Stimulated activated CD8-positive, alpha-beta memory T cell treated with anti-CD3 and anti-CD28 coated beads, Interleukin-7, amount 100 ng/mL, for 1 hour (primary cell): ENCODE measurements at places on chromosomes 12 and 14.

DNA sequence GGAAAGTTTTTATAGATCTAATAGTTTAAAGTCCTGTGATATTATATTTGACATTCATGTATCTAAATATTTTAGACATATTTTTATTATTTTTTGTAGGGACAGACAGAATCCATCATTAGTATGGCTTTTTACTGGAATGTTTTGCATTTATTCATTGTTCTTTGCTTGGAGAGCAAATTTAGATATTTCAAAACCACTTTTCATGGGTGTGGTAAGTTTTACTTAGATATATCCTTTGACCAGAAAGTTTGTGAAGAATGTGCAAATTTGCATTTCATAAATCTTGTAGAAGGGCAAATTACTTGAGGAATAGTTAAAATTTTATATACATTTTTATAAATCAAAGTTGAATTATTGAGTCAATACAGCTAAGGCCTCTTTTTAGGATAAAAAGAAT lies 37.5 kb downstream of the TMEM260 start:
- no peak for DNase-seq

DNA sequence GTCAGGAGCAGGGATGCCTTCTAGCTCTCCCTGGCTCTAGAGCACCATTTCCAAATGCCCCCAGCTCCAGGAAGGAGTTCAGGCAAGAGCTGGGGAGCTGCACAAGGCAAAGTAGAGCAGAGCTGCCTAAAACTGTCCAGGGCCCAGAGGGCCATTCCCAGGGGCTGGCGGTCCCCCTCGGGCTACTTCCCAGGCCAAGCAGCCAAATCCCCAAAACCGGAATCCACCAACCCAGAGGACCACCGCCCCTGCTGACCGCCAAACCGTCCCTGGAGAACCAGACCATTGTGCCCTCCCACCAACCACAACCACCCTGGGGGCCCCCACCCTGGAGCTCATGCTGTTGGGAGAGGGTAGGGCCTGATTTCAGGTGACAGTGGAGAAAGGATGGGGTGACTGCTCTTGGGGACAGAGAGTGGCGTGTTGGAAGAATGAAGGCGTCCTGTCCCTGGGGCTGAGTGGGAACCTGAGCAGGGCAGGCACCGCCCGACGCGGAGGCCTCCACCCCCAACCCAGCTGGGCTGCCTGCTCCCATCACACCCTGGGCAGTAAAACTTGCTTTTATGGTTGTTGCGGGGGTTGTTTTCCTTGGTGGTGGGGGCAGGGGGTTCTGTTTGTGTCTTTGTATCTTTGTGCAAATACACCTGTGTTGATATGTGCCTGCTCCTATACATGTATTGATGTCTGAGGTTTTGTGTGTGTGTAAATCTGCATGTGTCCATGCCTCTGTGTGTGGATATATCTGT lies 24.0 kb upstream of the KRT78 start:
- no peak for DNase-seq

DNA sequence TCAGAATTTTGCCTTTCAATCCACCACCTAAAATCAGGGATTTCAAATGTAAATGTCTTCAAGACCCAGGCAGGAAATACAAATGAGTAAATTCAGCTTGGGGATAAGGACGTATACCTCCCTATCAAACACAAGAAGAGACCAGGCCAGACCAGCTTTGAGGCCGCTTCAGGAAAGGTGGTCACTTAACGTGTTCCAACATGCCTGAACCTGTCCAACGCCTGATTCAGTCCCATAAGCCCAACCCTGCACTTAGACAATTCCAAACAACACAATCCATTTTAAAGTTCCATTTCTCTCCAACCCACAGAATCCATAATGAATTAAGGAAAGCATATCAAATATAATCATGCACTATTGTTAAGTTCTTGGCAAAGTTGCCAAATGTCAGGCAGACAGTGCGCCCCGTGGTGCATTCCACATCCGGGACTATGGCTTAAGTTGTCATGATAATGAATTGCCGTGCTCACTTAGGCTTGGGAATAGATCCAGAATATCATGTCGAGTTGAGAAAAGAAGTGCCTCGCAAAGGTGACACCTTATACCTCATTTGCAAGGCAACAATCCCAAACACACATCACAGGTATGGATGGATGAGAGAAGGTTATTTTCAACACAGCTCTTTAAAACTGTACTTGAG lies 35.5 kb downstream of the CCDC60 start:
- no peak for DNase-seq

DNA sequence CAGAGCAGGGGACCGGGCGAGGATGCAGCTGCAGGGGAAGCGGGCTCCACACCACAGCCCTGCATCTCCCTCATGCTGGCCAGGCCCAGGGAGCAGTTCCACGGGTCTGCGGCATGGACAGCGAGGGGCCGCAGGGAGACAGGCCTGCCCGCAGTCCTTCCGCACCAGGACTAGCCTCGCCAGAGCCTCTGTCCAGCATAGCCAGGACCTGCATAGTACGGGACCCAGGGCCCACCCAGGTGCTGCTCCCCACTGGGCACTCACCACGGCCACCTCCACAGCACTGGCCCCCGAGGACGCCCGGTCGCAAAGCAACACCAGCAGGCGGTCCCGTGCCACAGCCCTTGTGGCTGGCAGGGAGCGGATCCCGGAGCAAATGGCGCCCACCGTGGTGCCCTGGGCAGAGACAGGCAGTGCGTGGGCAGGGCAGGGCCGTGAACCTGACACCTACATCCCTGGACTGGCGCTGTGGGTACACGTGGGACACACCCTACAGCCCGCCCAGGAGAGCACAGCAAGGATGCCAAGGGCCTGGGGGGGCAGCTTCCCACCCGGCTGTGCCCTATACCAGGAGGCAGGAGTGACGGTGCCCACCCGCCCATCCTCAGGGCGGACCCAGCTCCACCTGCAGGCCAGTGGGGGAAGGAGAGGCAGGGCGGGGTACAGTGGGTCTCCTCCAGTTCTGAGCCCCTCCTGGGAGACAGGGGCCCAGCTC lies 23.8 kb downstream of the JAG2 start:
- no peak for DNase-seq

- DNase-seq: no peak
Measured at GRCh38 chr12:80837342-80837978, 100.3 kb downstream of the LIN7A start.

DNA sequence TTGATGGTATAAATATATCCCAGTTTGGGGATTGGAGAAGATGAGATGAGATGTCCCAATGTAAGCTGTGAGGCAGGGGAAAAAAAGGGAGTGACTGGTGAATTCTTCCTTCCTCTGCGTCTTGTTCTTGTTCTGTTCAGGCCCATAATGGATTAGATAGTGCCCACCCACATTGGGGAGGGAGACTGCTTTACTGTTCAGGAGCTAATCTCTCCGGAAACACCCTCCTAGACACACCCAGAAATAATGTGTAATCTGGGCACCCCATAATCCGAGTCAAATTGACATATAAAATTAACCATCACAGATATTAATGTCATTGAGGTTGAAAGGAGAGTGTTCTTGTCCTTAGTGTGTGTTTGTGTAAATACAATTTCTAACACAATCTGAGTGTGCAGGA lies 29.3 kb downstream of the ETV6 start:
- DNase-seq: no peak

- no peak for DNase-seq
Measured at GRCh38 chr14:76775695-76776427, 14.6 kb downstream of the VASH1 start.

DNA sequence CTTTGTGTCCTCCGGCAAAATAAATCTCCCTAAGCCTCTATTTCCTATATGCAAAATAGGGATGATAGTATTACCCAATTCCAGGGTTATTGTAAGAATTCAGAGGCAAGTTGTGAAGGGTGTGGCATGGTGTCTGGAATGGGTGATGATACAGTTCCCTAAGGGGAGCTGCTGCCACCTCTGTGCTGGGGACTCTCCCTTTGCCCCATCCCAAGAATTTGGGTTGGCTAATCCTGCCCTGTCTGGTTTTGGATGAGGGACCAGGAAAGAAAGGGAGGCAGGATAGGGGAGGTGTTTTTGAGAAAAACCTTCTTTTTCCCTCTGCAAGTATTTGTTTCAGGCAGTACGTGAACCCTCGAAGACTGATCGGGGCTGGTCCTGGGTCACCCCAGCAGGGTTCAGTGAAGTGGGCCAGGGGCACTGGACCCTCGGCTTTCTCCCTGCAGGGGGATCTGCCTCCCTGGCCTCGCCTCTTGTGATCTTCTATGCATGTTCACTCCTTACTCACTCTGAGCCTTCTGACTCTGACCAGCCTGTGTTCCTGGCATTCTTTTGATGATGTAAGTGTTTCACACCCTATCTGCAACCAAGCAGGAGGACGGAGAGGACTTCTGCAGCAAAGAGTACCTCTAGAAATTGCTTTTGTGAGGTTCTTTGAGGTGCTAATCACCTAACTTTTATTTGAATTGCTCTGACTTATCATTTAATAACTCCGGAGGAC lies 60.8 kb downstream of the RASSF3 start:
- DNase-seq: no peak

- DNase-seq: no peak
Measured at GRCh38 chr14:42159138-42159537, 552.5 kb downstream of the LRFN5 start.

GRCh38 chr12:84632556-84632955 lies 280.0 kb downstream of the SLC6A15 start:
- no peak for DNase-seq

DNA sequence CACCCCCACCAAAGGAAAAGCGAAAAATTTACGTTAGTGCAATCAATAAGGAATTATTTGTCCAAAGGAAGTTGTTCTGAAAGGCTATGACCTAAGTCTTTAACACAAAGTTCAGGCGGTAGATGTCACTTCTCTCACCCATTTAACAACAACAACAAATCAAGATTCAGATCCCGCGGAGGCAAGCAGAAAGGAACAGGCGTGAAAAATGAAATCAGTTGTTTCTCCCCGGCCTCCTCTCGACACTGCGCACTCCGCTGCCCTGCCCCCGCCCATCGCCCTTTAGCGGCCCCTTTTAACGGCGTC lies 1.4 kb downstream of the DENND5B start:
- DNase-seq: no peak

GRCh38 chr14:95697764-95698163 lies 11.5 kb downstream of the TCL1B start:
- DNase-seq: no peak

- no peak for DNase-seq
Measured at GRCh38 chr14:88234442-88234841, 88.6 kb downstream of the KCNK10 start.

GRCh38 chr12:79250960-79251755 lies 386.6 kb downstream of the SYT1 start:
- no peak for DNase-seq

GRCh38 chr12:70686299-70686698 lies 49.1 kb upstream of the PTPRB start:
- no peak for DNase-seq
